Iris pigment epithelial cell (primary cell): ENCODE measurements at places on chromosomes 6 and 20.
A peak's percentile ranks its signal among the peaks of the same experiment; 100 is the strongest.

DNA sequence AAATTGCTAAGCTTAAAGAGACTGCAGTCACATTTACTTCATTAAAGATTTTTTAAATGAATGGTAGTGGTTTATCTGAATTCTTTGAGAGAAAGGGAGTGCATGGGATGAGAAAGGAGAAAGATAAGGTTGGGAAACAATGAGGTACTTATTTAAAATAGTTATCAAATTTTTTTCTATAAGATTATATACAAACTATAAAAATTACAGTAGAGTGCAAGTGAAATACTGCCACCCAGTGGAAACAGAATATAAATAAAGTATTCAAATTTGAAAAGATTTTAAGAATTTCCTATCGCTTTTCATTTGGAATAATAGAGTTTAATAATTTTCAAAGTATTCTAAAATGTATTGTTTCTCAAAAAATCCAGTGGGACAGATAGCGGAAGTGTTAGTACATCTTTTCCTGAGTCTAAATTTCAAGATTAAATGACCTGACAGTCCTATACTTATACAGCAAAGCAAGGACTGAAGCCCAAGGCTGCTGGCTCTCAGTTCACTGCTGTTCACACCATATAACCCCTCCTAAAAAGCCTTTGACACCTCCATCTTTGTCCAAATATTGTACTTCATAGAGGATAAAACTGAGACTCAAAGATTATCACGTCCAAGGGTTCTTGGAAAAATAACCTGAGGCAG lies 31.1 kb downstream of the EPM2A start:
- peak; percentile 26 for DNase-seq

GRCh38 chr20:36632487-36633284 lies 13.3 kb downstream of the SLA2 start:
- DNase-seq = no peak

- DNase-seq = no peak
Observed at GRCh38 chr6:109242925-109243324, 139.3 kb downstream of the CD164 start.

DNA sequence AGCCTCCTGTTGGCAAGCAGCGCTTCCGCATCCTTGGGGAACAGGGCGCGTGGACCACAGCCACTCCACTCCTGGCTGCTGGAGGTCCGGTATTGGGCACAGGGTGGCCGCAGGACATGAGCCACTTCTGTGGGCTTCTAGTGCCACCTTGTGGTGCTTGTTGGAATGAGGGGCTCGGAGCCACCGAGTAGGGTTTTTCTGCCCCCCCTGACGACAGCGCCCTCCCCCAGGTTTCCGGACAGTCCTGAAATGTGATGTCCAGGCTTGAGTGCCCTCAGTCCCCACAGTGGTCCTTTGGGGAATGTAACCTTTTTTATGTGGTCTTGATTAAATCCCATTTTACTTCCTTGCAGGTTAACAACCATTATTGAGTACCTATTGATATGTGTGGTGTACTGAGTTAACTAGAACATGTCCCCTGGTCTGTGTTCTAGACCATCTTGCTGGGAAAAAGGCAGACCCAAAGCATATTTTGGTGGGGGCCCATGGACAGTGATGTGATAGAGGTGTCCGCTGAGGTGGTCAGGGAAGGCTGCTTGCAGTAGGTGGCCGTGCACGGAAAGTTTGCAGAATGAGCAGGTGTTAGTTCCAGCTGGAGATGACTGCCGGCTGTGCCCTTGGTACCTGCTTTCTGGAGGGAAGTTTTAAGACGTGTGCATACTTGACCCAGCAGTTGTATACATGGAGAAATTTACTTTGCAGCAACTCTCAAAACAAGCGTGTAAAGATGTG lies 70.0 kb downstream of the PTPN1 start:
- no peak for DNase-seq

DNA sequence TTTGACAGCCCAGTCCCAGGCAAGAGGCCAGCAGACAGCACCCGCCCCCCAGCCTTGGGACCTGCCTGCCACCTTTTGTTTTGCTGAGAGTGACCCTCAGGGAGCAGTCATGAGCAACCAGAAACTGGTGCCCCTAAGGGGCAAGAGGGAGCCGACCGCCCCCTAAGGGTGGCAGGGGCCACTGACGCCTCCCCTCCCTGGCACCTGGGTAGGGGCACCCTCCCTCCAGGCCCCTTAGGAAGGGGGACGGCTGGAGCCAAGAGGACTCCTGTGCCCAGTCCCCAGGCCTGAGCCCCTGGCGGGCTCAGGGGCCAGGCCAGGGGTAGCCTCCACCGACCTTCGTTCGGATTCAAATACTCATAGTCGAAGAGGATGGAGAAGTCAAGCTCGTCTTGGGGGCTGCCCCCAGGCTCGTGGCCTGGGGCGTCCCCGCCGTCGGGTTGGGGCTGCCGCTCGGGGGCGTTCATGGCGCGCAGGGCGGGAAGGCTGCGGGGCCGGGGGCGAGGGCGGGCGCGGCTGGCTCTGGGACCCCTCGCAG lies 417 bp downstream of the NFATC2 start:
- no peak for DNase-seq

DNA sequence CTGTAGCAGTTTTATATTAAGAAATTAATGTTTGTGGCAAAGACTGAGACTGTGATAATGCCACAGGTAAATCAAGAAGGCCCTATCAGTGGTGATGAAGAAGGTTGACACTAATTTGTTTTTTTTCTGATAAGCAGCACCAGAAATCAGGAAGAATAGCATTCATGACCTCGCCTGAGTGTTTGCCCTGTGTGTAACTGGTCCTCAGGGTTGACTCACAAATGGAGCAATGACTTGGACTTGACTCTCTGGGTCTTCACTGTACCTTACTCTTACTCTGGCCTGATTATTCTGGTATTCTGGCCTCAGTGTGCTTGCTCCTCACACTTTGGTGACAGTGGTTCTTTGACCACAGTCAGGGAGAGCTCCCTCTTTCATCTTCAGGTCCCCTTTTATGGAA lies 243.9 kb downstream of the HAO1 start:
- peak; percentile 17 for DNase-seq

GRCh38 chr6:99416892-99417767 lies 8.0 kb downstream of the PNISR start:
- DNase-seq = no peak

DNA sequence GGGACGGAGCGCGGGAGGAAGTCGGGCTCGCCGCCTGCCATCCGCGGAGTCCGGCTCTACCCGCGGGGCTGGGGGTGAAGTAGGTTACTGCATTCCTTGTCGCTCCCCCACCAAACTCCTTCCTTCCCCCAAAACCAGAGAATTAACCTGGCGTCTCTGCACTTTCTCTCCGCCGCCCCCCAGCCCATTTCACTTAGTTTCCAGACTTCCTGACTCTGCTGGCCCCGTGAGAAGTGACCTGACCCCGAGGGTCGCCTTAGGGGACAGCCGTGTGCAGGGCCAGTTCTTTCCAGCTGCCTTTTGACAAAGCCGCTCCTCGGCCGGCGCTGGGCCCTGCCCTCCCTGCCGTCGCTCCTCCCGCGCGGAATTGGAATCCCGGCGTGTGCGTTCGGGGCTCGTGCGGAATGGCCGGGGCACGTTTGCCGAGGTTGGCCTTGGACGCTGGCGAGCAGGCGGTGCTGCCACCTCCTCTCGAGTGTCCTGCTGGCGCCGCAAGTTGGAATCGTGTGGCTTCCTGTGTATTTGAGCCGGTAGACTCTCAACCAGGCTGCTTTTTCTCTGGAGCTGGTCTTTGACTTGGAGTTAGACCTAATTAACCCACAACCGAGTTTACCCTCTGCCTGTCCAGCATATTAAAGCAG lies 650 bp downstream of the DCBLD1 start:
- peak; percentile 58 for DNase-seq

GRCh38 chr6:167047554-167047953 lies 48.4 kb downstream of the CEP43 start:
- DNase-seq = no peak

DNA sequence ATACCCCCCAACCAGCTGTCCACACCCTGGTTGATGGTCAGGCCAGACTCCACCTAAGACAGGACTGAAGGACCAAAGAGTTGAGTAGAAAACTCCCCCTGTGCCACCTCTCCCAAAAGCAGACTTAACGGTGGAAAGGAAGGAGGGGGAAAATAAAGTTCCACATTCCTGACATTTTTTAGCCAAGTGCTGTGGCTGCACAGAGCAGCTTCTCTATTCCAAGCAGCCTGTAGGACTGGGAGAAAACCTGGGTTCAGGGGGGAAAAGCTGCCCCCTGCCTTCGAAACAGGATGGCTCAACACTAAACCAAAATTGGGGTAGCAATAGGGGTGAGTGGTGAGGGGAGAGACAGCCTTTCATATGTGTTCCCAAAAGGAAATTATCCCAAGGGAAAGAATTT lies 3.6 kb downstream of the TRAM2 start:
- DNase-seq = no peak

- no peak for DNase-seq
Observed at GRCh38 chr6:143513410-143513809, 1.9 kb upstream of the FUCA2 start.

DNA sequence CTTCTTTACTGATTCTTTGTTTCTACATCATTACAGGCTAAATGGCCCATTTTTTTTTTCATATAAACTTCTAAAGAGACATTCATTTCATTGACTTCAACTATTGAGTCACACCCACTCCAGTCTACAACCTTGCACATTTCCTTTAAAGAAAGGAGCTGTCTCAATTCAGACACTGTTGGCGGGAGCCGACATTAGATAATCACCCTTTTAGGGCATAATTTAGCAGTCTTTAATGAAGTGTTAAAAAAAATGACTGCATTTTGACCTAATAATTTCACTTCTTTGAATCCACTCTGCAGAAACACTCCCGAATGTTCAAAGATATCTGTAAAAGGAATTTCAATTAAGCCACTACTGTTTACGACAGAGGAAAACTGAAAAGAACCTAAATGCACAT lies 1.5 kb downstream of the EPM2A start:
- peak; percentile 31 for DNase-seq

GRCh38 chr6:117396228-117396627 lies 29.5 kb downstream of the ROS1 start:
- no peak for DNase-seq

GRCh38 chr20:51688600-51689244 lies 79.5 kb downstream of the ATP9A start:
- no peak for DNase-seq

- no peak for DNase-seq
Observed at GRCh38 chr6:32635526-32636123, 1.6 kb upstream of the HLA-DQA1 start.
